Activated CD4-positive, alpha-beta T cell treated with anti-CD3 and anti-CD28 coated beads, Interleukin-2, amount 50 U/mL, for 48 hours (primary cell): ENCODE measurements at places on chromosomes 16 and 17.

DNA sequence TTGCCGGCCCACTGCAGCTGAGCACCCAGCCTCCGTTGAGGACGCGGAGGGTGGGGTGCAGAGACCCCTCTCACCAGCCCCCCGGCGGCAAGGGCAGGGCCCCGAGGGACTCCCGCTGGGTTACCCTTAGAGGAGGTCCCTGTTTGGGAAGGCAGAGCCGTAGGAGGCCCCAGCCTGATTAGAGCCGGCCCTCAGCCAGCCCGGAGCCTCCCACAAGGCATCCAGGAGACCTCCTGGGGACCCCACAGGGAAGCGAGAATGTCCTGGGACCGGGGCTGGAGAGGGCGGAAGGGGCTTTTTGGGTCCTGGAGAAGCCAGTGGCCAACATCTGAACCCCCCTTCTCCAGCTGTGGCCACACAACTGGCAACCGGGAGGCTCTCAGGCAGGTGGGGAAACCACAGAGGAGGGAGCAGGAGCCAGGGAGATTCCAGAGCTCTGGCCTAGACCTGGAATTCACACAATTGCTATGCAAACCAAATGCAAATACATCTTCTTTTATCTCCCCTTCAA is 21.7 kb upstream of the SP6 start:
- no peak for DNase-seq

- DNase-seq = peak; percentile 88
Observed at GRCh38 chr17:40314584-40314956, 5.6 kb downstream of the RARA start.

DNA sequence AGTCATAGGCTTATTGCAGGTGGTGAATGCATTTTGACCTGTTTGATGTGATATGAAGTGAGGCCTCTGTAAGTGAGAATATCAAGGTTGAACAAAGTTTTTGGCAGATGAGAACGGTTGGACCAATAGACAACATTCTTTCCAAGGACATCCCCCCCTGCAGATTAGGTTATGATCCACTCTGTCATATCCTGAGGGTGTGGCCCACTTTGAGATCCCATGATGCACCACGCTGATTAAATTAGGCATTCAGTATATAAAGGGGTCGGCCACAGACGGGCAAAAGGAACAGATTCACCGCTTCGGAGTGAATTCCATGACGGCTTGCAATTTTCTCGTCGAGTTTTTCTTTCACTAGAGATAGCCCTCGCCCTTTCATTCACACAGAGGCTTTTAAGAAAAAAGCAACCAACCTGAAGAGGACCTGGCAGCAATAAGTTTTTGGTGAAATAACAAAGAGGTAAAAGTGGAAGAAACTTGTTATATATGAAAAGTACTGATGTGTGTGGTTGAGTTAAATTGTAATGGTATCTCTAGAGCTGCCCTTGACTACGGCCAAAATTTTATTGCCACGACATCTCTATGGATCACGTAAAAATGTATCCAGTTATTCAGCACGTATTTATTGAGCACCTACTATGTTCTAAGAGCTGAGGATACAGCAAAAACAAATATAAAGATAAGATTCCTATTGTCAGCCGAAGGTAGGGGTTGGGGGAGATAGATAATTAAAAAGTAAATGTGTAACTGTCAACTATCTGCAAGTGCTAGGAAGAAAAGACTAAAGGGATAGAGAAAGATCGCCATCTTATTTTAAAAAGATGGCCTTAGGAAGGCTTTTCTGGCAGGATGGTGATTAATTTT is 1.7 kb upstream of the RBBP6 start:
- no peak for DNase-seq

- no peak for DNase-seq
Observed at GRCh38 chr16:69319381-69319780, 8.2 kb downstream of the VPS4A start.

DNA sequence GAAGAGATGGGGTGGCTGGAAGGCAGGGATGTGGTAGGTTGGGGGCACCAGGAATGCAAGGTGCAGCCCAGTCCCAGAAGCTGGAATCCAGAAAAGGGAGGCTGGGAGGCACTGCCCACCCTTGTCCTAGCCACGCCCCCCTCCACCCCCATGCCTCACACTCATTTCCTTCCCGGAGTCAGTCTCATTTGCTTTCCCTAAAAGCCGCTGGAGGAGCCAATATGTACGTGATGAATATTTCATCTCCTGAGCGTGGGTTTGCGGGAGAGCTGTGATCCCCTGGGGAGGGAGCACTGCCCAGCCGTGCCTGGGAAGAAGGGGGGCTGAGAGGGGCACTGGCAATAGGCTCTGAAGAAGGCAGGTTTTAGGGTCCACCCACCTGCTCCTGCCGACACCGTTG is 124.5 kb upstream of the LHX1 start:
- DNase-seq = no peak

- DNase-seq = no peak
Observed at GRCh38 chr17:68161644-68162428, 86.0 kb upstream of the AMZ2 start.

GRCh38 chr17:55925440-55925839 is 174.6 kb downstream of the PCTP start:
- DNase-seq = no peak

DNA sequence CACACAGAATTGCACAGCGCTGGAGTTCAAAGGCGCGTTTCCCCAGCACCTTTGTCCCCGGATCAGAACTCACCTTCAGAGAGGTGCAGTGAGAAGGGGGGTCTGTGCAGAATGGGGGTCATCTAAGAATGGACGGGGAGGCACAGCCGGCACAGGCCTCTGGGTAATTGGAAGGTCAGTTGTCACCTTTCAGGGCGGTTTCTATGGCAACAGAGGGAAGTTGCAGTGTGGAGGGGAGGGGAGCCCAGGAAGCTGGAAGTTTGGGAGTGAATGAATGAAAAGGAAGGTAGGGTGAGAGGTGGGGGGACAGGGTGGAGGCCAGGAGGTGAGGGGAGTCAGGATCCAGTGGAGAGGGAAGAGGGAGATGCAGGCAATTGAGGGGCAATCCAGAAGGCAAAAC is 12.4 kb upstream of the KCNG4 start:
- no peak for DNase-seq

GRCh38 chr16:68608330-68608729 is 36.8 kb upstream of the CDH3 start:
- DNase-seq = no peak

DNA sequence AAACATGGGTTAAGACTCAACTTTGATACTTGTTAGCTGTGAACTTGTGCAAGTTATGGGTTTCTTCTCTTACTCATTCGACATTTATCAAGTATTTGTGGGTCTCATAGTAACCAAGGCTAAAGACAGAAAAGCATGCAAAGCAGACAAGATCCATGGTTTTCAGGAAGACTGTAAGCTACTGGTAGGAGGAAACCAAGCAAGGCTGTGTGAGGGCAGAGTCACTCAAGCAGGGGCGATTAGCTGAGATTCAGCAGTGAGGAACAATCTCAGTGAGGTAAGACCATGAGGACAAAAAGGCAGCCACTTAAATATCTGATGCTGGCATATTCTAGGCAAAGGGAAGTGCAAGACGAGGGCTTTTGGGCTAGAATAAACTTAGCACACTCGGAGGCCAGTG is 29.5 kb downstream of the MBTD1 start:
- DNase-seq = no peak

DNA sequence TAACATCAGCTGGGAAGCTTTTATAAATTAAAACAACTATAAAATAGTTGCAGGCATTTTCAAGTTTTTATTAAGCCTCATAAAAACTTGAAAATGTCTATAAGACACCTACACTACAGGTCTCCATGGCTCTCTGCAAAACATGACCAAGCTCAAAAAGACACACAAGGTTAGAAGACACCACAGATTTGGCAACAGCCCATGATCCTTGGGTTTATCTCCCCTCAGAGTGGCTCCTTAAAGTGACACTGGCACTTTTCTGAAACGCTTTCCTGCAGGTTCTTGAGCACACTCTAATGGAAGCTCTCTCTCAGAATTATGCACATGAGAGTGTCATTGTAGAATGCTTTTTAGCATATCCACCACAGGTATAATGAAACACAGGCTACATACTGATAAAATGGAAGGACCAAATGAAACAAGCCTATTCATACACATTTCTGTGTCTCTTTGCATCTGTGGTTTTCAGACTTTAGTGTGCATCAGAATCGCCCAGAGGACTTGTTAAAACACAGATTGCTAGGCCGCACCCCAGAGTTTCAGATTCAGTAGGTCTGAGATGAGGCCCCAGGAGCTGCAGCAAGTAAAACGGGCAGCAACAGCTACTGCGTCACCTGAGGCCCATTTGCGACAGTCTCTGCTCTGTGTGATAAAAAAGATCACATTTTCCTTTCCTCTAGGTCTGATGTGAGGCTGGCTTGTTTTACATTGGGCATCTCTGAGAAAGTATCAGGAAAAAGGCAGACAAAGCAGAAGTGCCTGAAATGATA is 75.0 kb upstream of the WSB1 start:
- peak; percentile 37 for DNase-seq
